ENCODE measurements at places on chromosomes 1 and 21.

DNA sequence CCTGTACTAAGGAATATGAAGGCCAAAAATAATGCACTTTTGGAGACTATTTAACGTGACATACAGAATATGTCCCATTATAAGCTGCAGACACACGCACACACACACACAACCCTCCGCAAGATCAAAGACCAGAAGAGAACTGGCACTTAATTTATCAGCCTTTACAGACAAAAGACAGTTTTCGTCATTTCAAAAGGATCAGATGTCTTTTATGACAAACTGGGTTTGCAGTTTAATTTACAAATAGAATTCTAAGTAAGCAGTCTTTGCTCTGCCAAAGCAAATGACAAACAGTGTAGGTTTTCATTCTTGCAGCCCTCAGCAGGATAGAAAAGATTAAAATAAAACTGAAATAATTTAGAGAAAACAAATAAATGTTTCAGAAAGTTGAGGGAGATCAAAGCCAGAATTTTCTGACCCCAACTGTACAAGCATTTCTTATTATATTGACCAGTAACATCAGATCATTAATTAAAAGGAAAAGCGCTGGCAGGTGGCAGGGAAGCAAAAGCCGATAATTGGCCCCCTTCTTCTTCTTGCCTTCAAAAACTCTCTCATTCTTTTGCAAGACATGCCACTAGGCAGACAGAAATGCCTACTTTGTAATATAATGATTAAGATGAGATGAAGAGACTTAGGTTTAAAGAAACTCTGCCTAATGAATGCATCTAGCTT is 169.0 kb downstream of the DENND1B start:
- DNase-seq: no peak

GRCh38 chr21:28696844-28697410 is 295.8 kb downstream of the LTN1 start:
- no peak for DNase-seq

- no peak for DNase-seq
These were observed 97.1 kb upstream of the ESRRG start for GRCh38 chr1:216820345-216820744.

DNA sequence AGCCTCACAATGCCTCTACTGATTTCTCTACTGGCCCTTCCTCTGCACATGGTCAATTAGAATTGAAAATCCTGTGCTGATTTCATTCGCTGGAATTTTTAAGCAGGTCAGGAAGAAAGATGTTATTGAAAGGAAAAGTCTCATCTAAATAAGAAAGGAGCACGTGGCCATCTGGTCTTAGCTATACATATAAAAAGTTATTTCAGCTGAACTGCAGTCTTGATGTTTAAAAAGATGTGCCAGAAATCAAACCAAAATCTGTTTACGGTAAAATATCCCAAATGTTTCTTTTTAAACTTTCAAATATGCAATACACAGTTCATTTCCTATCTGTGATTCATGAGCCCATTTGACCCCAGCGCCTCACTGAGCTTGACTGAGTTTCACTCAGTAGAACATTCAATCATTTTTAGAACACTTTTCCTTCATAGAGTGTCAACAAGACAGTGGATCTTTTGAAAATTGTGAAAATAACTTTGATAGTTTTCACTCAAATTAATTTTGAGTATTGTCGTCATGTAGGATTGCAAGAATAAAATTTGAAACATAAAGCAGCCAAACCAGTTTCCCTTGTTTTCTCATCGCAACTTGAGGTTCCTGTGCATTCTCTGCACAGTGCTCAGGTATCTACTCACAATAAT is 293.6 kb downstream of the PTPRC start:
- DNase-seq: no peak

GRCh38 chr1:165833358-165833757 is 5.9 kb downstream of the UCK2 start:
- no peak for DNase-seq

GRCh38 chr21:29433366-29434059 is 134.8 kb downstream of the BACH1 start:
- no peak for DNase-seq

DNA sequence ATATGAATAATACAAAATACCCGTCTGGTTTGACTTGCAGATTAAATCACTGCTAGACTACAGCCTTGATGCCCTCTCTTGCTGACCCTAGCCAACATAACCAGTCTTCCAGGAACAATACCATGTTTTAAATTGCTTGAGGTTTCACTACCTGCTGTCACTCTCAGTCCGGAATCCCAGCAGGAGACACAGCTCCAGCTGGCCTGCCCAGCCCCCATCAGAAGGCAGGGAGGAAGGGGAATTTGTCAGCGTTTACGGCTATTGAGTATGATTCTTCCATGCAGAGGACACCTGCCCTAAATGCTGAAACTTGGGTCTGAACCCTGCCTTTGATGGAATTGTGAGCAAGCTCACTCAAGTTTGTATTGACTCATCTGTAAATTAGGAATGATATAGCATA is 33.0 kb downstream of the ZNF496 start:
- no peak for DNase-seq

DNA sequence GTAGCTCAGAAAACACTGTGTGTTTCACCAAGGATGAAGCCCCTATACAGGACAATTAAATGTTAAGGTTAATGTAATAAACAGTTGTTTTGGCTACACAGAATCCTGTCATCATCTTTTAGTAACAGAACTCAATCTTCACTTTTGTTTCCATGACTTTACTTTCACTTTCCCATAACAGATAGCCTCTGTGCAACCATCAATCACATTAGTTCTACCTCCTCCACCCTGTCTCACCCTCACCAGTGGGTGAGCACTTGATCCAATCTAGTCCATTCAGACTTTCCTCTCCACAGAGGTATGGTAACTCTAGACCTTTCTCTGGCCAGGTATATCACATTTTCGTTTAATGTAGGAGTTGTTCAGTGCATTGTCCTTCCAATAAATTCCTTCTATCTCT is 1018.5 kb downstream of the ADGRL2 start:
- no peak for DNase-seq

- no peak for DNase-seq
These were observed 105.2 kb downstream of the EDEM3 start for GRCh38 chr1:184649451-184649888.

DNA sequence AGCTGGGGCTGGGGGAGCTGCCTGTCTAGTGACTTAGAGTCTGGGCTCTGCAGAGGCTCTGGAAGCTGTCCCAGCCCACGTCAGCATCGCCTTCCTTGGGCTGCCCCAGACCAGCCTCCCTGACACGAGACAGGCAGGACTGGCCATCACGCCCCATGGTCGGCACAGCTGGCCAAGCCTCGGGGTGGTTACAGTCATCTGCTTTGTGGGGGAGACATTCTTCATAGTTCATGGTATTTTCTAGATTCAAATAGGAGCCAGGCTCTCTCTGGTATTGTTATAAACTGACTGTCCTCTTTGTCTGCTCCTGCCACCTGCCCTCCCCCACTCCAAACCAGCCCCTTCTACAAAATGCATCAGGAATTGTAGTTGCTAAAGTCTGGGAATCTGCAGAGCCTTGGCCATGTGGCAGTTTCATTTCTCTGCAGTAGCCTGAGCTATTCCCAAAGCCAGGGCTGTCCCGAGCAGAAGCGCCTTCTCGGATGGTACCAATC is 29.4 kb downstream of the OLFML2B start:
- DNase-seq: no peak

DNA sequence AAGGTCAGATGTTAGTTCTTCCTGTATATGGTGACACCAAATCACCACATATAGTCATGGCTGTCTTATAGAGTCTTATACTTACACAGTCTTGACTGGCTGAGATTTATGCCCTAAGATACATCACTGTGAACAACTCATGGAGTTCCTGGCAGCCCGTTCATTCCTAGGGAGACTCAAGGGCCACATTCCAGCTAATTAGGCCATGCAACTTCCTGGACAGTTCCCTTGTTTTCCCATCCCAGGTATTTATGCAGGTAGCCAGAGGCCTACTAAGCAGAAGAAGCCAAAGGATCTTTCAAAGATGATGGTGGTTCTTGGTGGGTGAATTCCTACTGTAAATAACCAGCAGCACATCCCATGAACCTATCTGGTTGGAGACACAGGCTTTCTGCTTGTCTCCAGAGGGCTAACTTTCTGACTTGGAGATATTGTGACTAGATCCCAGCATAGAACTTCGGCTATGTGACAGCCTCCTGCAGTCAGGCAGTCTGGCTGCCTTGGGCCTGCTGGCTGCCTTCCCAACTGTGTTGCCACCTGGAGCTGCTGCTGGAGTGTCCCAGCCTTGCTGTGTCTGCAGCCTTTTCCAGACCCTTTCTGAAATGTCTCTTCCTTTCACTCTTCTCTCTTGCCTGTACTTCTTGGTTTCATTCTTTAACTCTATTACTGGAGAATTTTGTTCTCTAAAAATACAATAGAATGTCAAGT is 283.8 kb downstream of the CACNA1E start:
- no peak for DNase-seq

DNA sequence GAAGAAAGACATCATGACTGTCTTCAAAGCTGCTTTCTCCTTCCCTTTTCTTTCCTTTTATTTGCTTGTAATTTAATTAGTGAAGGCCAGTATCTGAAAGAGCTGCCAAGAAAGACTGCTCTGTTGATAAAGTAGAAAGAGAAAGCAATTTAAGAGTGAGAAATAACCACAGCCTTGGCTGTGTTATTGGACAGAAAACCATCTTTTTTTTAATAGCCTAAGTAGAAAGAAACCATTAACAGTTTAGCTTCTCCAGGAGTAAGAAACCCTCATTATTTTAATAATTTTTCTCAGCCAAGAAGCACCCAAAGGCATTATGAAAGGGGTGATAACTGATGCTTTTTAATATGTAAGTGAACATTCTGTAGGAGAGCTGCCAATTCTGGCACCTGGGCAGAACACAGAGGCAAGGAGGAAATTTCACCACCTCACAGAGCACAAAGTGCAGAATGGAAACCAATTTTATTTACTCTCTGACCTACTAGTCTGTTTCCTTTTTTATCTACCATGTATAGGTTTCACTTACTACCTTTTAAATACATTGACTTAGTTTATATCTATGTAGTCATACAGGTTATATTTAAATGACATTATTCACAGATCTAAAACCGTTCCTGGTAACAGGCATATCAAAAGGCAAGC is 703.2 kb downstream of the MRPL39 start:
- DNase-seq: no peak

GRCh38 chr1:154856049-154856448 is 14.0 kb downstream of the KCNN3 start:
- DNase-seq: no peak

GRCh38 chr1:35222322-35223083 is 29.6 kb upstream of the SFPQ start:
- DNase-seq: no peak

DNA sequence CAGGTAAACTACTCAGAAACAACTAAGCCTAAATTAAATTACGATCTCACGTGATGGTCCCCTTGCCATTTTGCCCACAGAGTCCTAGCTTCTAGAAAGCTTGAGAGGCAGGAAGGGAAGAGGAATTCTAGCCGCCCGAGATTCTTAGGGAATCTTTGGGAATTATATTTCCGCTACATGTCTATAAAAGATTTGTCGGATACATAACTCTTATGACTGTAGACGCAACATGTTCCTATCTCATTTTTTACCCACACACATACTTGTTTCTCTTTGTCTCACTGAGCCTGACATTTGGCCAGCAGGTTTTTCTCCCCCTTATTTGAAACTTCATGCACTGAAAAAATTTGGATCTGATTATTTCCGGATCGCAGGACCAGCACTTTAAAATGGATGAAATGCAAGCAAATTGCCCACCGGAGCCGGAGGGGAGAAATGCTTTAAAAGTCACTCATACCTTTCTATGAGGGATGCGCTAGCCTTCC is 5.5 kb downstream of the GLIS1 start:
- DNase-seq: no peak

- no peak for DNase-seq
These were observed 53.3 kb upstream of the ERO1B start for GRCh38 chr1:236334893-236335545.

DNA sequence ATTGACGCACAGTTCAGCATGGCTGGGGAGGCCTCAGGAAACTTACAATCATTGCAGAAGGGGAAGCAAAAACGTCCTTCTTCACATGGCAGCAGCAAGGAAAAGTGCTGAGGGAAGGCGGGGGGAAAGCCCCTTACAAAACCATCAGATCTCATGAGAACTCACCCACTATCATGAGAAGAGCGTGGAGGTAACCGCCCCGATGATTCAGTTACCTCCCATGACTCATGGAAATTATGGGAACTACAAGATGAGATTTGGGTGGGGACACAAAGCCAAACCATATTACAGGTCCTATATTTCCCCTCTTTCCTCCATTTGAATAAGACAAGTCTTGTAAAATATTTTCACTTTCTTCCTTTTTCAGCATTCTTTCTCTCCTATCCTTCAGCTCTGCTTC is 7.7 kb upstream of the TTLL7 start:
- no peak for DNase-seq

GRCh38 chr1:47389731-47390130 is 26.4 kb upstream of the FOXE3 start:
- DNase-seq: no peak

- DNase-seq: no peak
These were observed 114.7 kb downstream of the MAP3K21 start for GRCh38 chr1:233442026-233442780.

GRCh38 chr1:9326596-9326995 is 33.9 kb downstream of the SPSB1 start:
- no peak for DNase-seq

- no peak for DNase-seq
These were observed 49.9 kb upstream of the KCNH1 start for GRCh38 chr1:211183747-211184313.

DNA sequence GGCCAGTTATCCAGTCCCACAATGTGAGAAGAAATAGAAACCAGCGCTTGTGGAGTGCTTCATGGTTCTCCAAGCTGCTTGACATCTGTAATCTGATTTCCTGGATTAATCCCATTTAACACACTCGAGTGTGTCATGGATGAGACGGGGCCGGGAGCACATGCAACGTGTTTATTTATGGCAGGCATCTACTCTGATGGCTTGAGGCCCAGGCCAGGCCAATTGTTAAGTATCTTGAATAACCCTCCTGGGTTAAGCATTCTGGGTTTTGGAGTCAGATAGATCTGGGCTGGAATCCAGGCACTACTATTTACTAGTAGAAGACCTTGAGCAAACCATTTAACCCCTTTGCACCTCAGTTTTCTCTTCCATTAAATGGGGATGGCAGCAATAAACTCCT is 37.5 kb upstream of the LAPTM5 start:
- DNase-seq: no peak
